ENCODE measurements at places on chromosomes 12 and 14.

DNA sequence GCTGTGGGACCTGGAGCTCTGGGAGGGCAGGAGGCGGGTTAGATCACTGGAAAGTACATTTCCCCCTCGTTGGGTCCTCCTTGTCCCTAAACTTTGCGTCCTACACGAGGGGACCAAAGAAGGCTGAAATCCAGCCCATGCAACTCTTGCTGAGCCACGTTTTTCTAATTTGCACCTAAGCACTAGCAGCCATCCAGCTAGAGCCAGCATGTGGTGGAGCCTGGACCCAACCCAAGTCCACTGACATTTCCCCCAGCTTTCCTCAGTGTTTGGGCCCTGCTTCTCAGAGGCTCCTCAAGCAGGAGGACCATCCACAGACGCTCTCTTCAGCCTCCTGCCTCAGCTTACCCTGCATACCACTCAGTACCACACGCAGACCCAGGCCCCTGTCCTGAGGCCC is 49.7 kb downstream of the TSPAN11 start:
- no peak for DNase-seq

- DNase-seq = no peak
Observed at GRCh38 chr12:103012884-103013283, 55.4 kb downstream of the ASCL1 start.

GRCh38 chr14:32744811-32745445 is 193.8 kb upstream of the NPAS3 start:
- DNase-seq = no peak

GRCh38 chr12:31324845-31325523 is 966 bp downstream of the SINHCAF start:
- DNase-seq = peak; percentile 38

GRCh38 chr12:108106599-108106998 is 22.5 kb upstream of the WSCD2 start:
- no peak for DNase-seq

- DNase-seq = no peak
Observed at GRCh38 chr14:23931721-23932289, 21.8 kb upstream of the DHRS4 start.

- DNase-seq = no peak
Observed at GRCh38 chr14:105028251-105028927, 7.5 kb upstream of the CDCA4 start.

DNA sequence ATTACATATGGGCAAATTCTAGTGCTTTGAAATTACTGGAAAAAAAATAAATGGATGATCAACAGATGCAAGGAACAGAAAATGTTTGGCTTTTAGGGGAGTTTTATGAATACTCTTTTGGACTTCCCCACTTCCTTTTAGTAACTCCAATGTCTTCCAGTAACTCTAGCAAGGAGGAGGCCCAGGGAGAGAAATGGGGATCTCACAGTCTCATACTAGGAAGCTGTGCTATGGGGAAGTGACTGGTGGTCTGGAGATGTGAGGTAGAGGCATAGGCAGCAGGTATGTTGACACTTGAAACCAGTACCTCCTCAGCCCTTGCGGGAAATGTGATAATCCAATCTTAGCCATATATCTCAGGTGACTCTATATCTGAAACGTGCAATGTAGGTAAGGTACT is 68.1 kb downstream of the CRADD start:
- no peak for DNase-seq
